Activated CD4-positive, alpha-beta T cell treated with anti-CD3 and anti-CD28 coated beads, Interleukin-2, amount 50 U/mL, for 4 hours (primary cell): ENCODE measurements at places on chromosomes 2 and 18.
A peak's percentile ranks its signal among the peaks of the same experiment; 100 is the strongest.

- no peak for DNase-seq
Observed at GRCh38 chr18:12255626-12256026, 1.5 kb downstream of the CIDEA start.

DNA sequence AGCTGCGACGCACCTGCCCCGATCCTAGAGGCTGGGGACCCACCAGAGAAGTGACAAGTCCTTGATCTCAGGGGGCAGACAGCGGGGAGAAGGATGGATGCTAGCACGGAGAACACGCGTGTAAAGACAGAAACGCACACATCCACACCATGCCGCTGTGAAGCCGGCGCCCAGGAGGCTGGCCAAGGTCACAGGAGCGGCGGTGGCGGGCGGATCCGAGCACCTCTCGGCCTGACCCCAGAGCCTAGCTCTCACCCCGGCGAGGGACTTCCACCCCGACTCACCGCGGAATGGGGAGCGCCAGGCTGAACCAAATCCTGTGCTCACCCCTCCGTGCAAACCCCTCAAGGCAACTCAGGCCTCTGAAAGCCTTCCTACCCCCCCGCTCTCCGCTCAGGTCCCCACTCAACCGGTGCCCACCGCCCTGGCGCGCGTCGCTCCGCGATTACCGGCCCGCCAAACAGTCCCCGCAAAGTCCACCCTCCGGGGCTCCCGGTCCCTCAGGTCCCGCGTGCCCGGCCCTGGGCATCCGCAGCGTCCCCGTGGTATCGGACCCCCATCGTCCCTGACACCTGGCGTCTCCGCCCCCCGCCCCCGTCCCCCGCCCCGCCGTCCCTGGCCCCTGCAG, 460 bp upstream of the LRRFIP1 start:
- DNase-seq, result no peak

GRCh38 chr18:23970161-23971096, 44.1 kb upstream of the TTC39C start:
- DNase-seq, result peak; percentile 56

DNA sequence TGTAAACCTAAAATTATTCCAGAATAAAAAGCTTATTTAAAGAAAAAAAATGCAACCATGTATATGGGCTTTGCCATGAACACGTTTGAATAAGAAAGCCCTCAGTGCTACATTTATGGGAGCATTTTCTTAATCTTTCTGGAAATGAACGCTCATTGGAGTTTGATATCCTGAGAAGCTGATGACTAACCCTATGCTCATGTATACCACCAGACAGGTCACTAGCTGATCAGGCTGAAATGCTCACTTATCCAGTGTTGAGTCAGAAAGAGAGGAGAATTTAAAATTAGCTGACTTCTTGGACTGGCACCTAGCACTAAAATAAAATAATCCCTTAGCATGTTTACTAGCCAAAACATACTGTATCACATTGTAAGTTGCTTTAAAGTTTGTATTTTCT, 254.9 kb upstream of the SIX3 start:
- DNase-seq, result no peak

DNA sequence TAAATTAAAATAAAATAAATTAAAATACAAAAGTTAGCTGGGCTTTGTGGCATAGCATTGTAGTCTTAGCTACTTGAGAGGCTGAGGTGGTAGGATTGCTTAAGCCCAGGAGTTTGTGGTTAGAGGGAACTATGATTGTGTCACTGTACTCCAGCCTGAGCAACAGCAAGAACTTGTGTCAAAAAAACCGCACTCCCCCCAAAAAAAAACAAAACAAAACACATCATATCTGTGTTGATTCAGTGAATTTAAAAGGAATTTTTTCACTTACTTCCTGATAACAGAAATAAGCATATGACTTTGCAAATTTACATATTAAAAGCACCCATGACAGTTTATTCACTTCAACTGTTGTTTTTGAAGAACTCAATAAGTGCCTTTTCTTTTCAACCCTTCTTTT, 68.1 kb upstream of the PELI1 start:
- no peak for DNase-seq

- peak; percentile 43 for DNase-seq
Observed at GRCh38 chr2:174603280-174603679, 5.7 kb upstream of the WIPF1 start.

DNA sequence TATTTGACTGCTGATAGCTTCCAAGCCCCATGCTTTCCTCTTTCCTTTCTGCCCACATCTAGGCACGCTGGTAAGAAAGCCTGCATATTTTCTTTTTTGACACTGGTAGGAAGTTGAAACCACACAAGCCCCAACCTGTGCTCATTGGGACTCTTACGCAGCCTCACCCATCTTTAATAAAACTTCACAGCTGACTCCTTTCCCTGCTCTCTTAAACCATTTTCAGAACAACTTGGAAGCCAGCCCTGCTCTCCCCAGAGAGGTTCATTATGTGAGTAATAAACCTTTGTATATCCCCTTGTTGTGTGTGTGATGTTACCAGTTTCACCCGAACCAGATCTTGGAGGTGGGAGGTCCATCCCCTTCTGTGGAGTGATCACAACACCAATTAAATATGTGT, 268.4 kb downstream of the GPD2 start:
- DNase-seq, result no peak

DNA sequence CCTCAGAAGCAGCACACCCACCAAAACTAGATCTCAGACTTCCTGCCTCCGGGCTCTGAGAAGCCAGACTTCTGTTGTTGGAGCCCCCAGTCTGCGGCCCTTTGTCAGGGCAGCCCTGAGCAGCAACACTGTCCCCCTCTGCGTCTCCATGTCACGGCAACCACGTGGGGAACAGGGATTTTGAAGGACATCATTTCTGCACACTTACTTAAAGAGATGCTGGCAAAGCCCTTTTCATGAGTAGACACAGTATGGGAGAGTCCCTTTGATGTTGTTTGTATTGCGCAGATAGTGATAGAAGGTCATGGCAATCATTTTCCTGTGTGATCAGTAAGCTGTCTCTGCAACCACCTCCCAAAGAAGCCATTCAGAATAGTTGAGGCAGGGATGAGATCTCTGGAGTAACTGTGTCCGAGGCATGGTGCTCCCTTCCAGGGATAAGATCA, 69.1 kb upstream of the ID2 start:
- no peak for DNase-seq

GRCh38 chr2:230060672-230061293, 7.9 kb downstream of the SLC16A14 start:
- DNase-seq, result no peak

DNA sequence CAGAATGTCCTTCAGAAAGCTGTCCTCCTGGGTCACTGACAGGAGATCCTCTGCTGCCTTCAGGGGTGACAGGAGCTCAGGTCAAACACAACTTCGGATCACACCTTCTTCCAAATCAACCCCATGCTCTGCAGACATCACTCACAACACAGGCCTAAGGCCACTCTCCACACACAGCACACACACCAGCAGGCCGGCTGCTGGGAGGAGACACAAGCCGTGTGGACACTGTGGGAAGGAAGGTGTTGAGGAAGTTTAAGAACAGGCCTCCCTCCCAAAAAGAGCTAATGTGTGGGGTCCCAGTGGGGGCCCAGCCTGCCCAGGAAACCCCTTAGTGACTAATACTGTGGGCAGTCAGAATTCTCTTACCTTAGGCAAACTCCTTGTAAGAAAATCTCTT, 290.3 kb upstream of the ID2 start:
- no peak for DNase-seq

- no peak for DNase-seq
Observed at GRCh38 chr18:70154591-70155194, 50.8 kb downstream of the RTTN start.

GRCh38 chr2:86073225-86073624, 32.5 kb downstream of the POLR1A start:
- no peak for DNase-seq

- no peak for DNase-seq
Observed at GRCh38 chr2:160308915-160309314, 108.8 kb upstream of the ITGB6 start.

DNA sequence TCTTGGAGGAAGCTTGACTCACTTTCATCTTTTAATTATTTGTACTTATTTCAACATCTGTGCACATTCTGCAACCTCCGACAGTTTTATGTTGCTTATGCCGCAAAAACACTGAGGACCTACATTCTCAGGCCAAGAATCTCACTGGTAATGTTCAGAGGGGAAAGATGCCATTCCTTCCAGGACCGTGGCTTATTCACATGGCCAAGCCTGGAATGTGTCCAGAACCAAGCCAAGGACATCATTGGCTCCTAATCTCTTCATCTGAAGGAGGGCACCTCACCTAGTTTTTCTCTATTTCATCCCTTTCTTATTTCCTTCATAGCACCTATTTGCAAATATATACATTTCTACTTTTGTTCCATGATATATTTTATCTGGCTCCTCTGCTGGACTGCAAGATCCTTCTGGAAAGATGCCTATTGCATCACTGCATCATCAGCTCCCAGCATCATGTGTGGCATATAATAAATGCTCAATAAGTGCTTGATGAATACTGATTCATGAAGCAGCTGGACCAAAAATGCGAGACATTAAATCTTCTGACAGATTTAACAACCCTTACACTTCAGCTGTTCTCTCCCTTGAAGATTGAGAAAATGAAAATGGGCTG, 377.1 kb downstream of the TNS1 start:
- no peak for DNase-seq

DNA sequence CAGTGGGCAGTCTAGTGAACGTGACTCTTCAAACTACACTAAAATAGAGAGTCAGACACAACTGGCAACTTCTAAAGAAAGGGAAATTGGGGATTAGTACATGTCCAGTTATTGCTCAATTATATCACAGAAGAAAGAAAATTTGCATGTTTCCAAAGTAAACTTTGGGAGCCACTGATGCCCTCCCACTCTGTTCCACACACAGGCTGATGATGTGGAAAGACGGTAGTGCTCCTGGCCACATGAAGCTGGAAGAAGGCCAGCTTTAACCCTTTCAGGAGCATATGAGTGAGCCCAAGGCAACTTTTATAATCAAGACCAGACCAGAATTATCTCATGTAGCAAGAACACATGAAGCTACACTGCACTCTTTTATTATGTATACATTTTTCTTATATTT, 141.0 kb downstream of the NR4A2 start:
- no peak for DNase-seq

DNA sequence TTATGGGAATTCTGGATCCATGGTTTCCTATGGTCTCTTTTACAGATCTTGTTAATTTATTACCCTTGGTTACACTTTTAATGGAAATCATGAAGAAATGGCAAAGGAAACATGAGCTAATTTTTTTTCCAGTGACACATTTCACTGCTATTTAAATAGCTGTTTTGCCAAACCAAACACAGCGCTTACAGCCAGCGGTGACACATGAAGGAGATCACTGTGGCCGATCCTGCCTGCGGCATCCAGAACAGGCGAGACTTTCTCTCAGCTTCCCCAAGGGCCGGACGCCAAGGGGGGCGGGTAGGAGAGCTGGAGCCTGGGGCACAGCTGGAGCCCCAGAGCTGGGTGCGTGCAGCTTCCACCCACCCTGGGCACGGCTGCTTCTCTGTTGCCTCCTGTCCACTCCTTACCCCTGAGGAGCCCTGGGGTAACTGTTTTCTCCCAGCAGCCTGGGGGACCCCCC, 81.4 kb upstream of the PKDCC start:
- DNase-seq, result no peak

- no peak for DNase-seq
Observed at GRCh38 chr2:63589148-63589958, 590 bp downstream of the MDH1 start.

DNA sequence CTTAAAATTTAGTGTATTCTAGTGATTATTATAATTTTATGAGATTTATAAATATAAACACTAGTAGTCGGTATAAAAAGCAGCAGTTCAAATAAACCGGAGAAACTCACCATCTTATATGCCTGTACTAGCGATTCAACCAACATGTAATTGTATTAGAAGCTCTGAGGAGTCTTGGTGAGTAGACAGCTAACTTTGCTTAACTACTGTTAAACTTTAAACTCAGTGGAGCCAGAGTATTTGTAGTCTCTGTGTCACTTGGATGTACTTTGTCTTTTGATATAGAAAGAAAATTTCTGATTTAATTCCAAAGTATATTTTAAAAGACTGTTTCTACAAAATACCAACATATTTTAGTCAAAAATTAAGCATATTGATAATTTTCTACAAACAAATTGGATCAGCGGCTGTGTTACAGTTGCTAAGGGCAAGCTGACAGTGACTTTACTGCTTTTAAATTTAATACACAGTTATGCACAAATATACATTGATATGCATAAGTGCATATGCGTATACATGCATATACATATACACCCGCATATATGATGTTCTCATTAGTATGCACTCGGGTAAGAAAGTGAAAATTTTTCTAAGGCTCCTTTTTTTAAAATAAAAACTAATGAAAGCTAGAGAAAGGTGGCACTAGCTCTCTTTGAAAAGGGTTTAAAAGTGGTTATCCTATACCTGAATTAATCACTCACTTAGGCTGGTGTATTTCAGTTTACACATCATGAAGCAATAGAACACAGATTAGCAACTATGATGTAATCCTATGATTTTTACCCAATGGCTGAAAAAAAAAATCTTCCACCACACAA, 374.5 kb downstream of the NCKAP5 start:
- DNase-seq, result no peak

- no peak for DNase-seq
Observed at GRCh38 chr2:109237792-109238191, 108.8 kb downstream of the SH3RF3 start.

DNA sequence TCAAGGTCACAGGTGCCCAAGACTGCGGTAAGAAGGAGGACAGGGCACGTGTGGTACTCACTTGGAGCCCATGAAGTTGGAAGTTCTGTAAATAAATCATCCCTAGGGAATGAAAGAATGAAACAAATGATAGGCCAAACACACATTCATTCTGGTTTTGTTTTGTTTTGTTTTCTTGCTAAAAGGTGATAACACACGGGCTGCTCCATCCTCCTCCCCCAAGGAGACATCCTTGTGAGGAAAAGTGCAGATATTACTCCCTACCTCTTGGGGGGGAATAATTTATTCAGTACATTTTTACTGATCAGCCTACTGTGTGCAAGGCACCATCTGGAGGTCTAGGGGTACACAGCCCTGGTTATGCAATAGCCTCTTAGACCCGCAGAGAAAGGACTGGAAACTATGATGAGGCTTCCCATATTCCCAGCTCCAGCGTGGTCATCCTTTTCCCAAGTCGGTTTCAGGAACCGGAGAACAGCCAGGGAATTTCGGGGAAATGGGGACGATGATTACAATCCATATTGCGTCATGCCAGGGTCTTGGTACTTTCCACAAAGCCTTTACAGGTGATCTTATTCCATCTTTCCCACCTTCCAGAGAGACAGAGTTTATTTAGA, 6.3 kb downstream of the RAX start:
- DNase-seq, result no peak

GRCh38 chr2:111624411-111625156, 259.4 kb downstream of the ANAPC1 start:
- no peak for DNase-seq

GRCh38 chr18:68484241-68484640, 230.7 kb downstream of the TMX3 start:
- DNase-seq, result no peak
